Sciatic nerve (tissue), 2 donors: ENCODE measurements at places on chromosomes 6 and 20.

GRCh38 chr6:127456465-127456864 is 2.7 kb downstream of the KIAA0408 start:
- no peak for DNase-seq

- DNase-seq: no peak
Measured at GRCh38 chr6:68114463-68115047, 520.5 kb upstream of the ADGRB3 start.

DNA sequence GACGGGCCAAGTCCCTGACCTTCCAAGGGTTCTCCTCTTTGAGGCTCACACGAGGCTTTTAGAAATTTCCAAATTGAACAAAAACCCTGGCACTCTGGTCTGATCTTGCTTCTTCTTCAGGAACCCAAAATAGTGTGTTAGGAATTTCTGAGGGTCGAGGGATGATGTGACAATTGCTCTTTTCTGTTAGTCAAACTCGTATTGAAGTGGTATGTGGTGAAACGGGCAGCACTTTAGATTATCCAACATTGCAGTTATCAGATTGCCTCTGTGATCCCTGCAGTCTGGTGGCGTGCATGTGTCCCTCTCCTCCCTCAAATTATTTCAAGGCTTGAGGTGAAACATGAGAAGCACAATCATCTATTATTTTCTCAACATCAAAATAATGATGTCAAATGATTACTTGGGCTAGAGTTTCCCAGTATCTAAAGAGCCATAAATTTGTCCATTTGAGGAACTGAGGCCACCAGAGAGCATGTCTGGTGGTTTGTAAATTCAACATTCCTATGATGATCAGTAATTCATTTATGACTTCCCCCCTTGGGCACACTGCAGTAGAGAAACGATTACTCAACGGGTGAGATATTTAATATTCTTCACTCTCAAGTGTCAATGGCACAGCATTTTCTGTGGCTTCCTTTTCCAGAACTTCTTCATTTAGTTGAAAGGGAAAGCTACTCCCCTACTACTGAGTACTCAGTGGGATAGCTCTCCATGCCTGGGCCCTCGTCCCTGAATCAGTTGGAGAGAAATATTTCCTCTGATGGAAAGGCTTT is 308.6 kb upstream of the MAP3K7 start:
- DNase-seq: no peak

GRCh38 chr6:36888654-36889481 is 3.1 kb downstream of the C6orf89 start:
- no peak for DNase-seq

- no peak for DNase-seq
Measured at GRCh38 chr6:6284221-6284966, 36.1 kb downstream of the F13A1 start.

- DNase-seq: no peak
Measured at GRCh38 chr20:41649489-41649888, 31.3 kb upstream of the CHD6 start.

DNA sequence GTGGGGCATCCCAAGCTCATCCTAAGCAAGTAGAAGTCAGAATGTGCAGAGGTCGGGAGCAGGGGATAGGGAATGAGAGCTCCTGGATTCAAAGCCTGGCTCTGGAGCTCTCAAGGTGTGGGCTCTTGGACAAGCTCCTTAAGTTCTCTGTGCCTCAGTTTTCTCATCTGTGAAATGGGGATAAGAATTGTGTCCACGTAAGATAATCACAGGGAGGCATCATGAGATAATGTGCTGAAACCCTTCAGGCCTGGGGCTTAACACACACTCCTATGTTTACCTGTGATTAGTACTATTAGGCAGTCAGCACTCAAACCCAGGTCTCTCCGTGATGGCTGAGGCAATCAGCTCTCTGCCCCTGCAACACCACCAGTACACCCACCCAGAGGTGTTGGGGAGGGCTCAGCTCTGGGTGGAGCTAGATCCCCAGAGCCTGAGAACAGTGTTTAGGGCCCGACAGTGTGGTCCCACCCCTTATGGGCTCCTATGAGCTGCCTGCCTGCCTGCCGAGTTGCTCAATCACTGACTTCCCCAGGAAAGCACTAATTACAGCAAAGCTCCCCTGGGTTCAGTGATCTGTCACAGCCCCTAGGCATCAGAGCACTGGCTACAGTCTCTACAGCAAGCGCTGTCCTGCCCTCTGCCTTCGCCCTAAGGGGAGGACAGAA is 6.3 kb upstream of the SIRPA start:
- DNase-seq: no peak

DNA sequence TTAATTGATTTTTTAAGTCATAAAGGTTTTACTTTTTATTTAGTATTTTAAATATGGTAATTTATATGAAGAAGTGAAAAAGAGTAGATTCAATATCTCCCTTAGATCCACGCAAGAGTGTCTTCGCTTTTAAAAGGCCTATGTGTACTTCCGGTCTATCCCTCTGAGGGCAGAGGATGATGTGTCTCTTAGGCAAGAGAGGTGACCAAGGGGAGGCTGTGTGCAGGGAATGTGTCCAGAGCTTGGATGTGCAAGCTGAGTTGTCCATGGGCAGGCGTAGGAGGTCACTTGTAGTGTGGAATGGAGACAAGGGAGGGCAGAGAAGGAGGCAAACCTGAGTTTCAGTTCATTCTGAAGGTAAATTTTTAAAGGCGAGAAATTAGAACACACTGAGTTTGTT is 113.9 kb downstream of the CRYBG1 start:
- DNase-seq: no peak

DNA sequence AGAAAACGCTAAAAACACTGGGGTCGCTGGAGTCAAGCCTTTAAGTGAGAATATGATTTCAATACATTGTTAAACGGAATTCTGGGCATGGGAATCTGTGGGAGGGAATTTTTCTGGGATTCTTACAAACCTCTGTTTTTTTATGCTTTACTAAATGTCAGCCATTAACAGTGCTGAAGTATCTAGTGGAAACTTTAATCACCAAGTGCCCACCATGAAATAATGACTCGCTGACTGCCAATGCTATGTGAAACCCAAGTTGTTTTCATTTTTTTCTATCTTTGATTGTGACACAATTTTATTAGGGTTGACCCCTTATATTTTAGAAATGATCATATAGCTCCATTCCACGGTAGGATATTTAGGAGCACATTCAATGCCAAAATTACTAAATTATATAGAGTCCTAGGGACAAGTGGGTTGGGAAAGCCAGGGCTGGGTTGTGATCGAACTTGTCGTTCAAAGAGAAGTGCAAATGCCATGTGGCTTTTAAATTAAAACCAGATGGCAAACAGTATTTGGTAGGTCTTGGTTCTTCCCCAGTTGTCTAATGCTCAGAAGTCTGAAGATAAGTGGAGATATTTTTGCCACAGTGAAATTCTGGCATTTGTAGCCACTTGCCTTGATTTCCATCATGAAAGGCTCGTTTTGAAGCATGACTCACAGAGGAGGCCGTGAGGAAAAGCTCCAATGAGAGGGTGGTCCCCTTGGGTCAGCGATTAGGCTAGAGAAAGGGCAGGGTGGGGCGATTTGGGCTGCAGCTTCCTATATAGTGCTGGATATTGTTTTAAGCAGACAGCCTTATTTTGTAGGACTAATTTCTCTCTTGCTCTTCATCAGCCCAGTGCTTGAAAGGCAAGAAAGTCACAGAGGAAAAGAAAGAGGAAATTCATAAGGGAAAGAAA is 254.4 kb upstream of the JAG1 start:
- DNase-seq: no peak

- DNase-seq: no peak
Measured at GRCh38 chr6:108693430-108694154, 132.9 kb downstream of the FOXO3 start.

DNA sequence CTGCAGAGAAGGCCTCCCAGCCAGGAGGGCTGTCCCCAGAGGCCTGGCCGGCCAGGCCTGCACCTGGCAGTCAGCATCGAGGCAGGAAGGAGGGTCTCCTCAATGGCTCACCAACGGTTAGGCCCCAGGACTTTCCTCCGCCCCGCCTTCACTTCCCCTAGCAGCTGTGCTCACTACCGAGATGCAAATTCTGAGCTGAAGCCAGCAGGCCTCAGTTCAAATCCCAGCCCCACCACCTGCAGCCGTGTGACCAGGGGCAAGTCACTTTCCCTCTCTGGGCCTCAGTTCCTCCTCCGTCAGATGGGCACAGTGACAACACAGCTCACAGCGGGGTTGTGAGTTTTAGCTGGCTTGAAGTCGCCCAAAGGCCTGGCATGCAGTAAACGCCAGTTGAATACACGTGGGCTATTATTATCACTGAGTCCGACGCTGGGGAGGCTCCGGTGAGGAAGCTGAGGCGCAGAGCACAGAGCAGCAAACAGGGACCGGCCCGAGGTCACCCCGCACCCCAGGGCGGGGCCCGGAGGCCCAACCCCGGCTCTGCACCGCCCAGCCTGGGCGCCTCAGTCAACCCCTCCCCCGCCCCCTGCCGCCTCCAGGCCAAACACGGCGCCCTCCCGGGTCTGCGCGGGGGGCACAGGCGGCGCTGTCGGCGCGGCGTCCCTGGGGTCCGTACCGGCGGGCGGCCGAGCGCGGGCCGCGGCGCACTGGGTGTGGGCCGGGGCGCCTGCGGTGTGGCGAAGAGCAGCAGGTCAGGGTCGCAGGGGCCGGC is 671 bp downstream of the E2F1 start:
- DNase-seq: no peak

- no peak for DNase-seq
Measured at GRCh38 chr6:32177183-32177787, 920 bp upstream of the RNF5 start.

DNA sequence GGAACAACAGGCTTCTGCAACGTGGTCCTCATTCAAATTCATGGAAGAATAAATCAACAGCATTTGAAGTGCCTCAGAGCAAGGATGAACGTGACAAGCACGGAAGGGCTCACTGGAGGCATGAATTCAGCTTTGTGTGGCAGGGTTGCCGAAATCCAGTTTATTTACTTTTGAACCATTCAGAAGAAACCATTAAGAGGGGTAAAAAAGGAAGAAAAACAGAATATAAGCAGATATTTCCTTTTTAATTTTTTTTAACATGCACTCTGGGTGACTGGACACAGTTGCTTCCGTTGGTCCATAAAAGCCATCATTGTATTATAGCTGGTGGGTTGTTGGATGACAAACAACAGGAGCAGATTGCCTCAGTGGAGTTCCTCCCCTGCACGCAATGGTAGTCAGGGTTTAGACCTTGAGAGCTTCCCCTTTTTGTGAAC is 17.3 kb upstream of the SNRPB2 start:
- DNase-seq: no peak

GRCh38 chr6:137492289-137493217 is 1.6 kb downstream of the OLIG3 start:
- no peak for DNase-seq

DNA sequence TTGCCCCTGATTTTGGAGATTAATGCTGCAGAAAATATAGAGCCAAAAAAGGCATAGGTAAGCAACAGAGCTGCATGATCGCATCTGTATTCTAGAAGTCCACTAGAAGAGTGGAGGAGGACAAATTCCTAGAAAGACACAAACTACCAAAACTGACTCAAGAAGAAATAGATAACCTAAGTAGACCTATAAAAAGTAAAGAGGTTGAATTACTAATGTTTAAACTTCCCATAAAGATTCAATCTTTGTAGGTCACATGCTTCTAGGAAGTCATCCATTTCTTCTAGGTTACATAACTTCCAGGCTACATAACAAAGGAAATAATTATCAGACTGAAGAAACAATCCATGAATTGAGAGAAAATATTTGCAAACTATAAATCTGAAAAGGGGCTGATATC is 84.4 kb downstream of the JPH2 start:
- DNase-seq: no peak

DNA sequence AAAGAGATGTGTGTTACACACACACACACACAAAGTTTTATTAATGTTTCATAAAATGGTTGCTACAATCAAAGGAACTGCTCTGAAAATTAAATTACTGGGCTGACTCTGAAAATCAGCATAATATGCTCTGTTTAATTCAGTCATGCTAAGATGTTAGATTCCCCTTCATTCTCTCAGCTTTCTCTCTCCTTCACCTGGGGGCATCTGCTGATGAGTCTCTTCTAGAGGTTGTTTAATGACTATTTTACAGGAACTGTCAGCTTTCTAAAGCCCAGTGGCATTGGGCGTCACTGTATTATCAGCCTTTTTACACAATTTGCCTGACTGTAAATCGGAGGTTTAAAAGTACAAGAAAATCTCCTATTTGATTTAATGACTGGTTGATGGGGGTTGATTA is 559.7 kb upstream of the POU3F2 start:
- no peak for DNase-seq

DNA sequence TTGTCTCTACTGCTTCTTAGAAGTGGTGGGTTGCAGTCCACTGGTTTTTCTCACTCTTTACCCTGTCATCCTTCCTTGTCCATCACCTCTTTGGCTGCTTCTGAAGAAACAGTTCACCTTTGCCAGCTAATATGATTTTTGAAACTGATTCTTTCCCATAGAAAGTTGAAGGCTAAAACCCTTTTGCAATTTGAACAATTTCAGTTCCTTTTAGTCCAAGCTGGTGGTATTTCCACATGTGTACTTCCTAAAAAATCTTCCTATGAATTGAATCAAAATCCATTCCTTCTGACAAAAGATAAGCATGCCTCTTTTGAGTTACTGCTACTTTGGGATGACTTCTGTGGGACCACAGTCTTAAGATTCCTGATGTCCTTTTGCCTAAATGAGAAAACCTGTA is 210.0 kb upstream of the MAN1A1 start:
- DNase-seq: no peak

DNA sequence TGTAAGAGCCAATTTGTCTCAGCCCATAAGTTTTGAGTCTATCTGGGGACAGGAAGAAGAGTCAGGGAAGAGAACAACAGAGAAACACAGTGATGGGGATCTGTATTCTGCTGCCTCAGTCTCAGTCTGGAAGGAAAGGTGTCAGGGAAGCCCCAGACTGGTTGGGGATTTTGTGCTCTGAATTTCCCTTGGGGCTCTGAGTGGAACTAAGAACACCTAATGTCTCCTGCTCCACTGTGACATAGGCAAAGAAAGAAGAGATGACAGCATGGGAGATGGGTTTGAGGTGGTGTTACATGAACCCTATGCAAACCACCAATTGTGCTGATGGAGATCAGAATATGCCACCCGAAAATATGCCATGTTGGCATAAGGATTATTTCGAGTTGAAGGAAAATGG is 139.5 kb upstream of the MYLIP start:
- no peak for DNase-seq

- DNase-seq: no peak
Measured at GRCh38 chr6:112626468-112627082, 279.4 kb downstream of the RFPL4B start.

DNA sequence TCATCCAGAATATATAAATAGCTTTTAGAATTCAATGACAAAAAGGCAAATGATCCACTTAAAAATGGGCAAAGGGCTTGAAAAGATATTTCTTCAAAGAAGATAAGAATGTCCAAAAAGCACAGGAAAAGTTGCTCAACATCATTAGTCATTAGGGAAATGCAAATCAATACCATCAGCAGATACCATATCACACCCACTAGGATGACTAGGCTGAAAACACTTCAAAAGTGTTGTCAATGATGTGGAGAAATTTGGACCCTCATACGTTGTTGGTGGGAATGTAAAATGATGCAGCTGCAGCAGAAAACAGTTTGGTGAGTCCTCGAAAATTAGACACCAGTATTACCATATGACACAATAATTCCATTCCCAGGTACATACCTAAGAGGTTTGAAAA is 303.6 kb upstream of the SLC35B3 start:
- no peak for DNase-seq

- DNase-seq: no peak
Measured at GRCh38 chr6:44471271-44471981, 83.9 kb downstream of the CDC5L start.
